ENCODE measurements at places on chromosomes 12 and 14.
A peak's percentile ranks its signal among the peaks of the same experiment; 100 is the strongest.

DNA sequence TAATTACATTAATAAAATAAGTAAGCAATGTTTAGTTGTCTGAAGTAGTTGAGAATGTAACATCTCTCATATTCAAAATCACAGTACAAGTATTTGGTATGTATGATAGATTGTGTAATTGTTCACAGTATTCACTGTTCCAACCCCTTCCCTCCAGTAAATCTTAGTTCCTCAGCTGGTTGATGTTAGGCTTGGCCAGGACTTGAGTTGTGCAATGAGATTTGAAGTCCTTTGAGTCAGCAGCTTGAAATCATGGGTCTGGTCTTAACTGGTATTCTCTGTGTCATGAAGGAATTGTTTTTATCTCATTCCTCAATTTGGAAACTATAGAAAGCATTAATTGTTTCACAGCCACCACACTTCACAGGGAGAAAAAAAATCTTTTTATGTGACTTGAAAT is 477.1 kb downstream of the FSCB start:
- no peak for DNase-seq

GRCh38 chr14:69398818-69399210 is 322 bp downstream of the SLC39A9 start:
- no peak for DNase-seq

- DNase-seq: peak; percentile 51
Measured at GRCh38 chr14:54599966-54600716, 33.2 kb downstream of the SAMD4A start.

GRCh38 chr12:57001448-57001906 is 4.9 kb downstream of the ZBTB39 start:
- peak; percentile 78 for DNase-seq

GRCh38 chr12:12180136-12180535 is 86.7 kb downstream of the LRP6 start:
- DNase-seq: no peak

DNA sequence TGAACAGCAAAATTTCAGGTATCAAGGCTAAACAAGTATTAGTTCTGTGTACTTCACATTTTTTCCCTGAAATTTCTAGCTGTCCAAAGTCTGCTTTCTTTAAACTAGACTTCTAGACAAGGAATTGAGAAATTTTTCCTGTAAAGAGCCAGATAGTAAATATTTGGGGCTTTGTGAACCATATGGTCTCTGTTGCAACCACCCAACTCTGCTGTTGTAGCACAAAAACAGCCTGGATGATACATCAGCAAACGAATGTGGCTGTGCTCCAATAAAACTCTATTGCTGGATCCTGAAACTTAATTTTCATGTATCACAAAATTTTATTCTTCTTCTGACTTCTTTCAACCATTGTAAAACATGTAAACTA is 96.0 kb upstream of the SLC38A4 start:
- DNase-seq: peak; percentile 15

- DNase-seq: peak; percentile 99
Measured at GRCh38 chr14:51398898-51399297, 158.9 kb downstream of the TMX1 start.

DNA sequence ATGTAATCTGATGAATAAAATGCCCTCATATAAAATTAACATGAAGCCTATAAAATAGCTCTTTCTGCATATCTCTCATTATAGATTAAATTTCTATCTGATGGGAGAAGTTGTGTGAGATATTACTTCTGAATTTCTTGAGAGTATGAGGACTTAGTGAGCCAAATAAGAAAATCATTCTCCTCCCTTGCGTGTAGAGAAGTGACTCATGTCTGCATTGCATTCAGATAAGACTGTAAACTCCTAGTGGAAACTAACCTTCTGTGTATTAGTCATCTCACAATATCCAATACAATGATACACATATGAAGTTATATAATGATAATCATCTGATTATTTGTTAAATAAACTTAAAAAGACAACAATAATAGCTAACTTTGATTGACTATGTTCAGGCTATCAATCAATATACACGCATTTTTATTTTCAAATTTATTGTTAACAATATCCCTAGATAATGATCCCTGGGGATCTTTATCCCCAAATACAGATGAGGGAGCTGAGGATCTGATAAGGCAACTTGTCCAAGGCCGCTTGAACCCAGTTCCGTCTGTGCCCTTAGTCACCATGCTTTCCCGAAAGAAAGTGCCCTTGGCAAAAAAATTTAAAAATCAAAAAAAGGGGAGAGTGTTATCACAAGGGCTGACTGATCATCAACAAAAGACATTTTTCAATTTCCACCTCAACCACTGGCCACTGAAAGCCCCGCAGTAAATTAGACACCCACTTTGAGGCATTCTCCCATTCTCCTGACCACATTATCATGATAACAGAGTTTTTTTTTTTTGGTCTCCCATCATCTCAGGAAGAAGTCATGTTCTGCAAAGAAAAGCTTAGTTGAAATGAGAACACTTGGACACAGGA is 189.2 kb upstream of the RASSF8 start:
- peak; percentile 93 for DNase-seq

- DNase-seq: no peak
Measured at GRCh38 chr12:131844656-131845055, 16.5 kb downstream of the MMP17 start.

DNA sequence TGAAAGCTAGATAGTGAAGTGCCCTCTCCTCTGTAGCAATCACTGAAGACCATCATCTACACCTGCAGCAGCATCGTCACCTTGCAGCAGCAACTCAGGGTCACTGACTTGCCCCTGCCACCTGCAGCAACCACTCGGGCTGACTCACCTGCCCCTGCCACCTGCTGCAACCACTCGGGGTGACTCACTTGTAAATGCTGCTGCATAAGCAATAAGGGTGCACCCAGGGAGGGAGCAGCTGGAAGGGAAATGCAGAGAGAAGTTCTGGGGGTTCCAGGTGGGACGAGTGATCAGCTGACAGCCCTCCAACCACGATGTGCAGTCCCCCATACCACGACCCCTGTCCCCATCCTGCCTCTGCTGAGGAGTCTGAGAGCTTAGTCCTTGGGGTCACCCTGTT is 357.1 kb upstream of the SFSWAP start:
- no peak for DNase-seq

- DNase-seq: no peak
Measured at GRCh38 chr14:64447876-64448670, 17.2 kb upstream of the AKAP5 start.

DNA sequence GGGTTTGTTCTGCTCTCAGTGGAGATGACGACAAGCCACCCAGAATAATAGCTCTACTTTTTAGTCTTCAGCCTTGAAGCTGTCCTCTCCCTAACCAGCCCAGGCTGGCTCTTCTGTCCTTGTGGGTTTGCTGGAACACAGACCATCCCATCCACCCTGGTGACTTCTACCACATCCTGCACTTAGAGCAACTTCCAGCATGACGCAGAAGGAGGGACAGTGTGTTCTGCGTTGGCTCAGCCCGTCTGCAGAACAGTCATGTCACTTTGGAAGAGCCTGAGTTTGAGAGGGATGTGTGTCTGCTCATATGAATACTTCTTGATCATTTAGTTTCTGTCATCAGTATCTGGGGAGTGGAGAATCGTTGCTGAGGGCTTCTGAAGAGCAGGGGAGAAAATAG is 198.0 kb downstream of the CACNA1C start:
- DNase-seq: peak; percentile 47

GRCh38 chr12:98999559-98999958 is 354.5 kb downstream of the APAF1 start:
- DNase-seq: no peak

- peak; percentile 53 for DNase-seq
Measured at GRCh38 chr12:88339966-88340365, 197.9 kb downstream of the TMTC3 start.

DNA sequence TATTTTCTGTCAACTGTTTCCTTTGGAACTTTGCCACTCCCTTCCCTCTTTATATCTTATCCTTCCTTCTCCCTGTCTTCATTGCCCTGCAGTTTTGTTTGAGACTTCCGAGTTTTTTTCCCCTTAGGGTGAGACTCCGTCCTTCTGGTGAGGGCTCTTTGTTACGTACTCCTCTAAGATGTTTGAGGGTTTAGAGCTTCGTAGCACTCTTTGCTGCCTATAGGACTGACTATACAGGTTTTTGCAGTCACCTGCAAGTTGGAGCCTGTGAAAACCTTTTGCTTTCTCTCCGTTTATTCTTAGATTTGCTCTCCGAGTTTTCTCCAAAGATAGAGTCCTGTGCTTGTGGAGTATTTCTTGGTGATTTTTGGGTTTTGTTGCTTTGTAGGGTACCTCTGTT is 41.7 kb upstream of the MYRFL start:
- DNase-seq: no peak

GRCh38 chr12:95445884-95446505 is 28.0 kb upstream of the METAP2 start:
- no peak for DNase-seq

DNA sequence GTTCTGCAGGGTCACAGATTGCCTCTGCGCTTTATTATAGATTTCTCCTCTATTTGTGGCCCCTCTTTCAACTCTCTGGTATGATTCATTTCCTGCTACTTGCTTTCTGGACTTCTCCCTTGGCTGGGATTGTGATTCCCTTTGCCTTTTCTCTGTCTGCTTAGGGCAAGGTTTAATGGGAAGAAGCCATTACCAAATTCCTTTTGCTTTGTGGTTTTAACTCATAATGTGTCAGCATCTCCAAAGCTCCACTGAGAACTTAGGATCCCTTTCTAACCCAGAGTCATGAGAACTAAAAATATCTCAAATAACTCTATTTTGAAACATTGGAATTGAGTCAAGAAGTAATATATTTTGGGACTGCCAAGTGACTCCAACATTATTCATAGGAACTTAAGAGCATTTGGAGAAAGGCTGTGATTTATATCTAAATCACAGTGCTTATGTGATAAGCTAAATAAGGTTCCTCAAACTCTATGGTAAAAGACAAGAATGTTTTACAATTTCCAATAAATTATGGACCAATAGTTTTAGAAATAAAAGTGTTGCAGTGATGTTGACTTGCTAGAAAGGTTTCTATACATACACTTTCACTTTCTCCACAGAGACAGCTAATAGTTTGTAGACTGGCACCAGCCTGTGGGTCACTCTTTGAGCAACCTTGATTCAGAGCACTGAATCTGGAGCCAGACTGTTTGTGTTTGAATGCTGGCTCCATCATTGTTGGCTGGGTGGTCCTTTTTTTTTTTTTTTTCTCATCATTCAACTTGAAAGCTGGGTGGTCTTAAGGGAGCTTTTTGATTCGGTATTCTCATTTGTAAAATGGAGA is 93.9 kb downstream of the DACT1 start:
- DNase-seq: peak; percentile 99

DNA sequence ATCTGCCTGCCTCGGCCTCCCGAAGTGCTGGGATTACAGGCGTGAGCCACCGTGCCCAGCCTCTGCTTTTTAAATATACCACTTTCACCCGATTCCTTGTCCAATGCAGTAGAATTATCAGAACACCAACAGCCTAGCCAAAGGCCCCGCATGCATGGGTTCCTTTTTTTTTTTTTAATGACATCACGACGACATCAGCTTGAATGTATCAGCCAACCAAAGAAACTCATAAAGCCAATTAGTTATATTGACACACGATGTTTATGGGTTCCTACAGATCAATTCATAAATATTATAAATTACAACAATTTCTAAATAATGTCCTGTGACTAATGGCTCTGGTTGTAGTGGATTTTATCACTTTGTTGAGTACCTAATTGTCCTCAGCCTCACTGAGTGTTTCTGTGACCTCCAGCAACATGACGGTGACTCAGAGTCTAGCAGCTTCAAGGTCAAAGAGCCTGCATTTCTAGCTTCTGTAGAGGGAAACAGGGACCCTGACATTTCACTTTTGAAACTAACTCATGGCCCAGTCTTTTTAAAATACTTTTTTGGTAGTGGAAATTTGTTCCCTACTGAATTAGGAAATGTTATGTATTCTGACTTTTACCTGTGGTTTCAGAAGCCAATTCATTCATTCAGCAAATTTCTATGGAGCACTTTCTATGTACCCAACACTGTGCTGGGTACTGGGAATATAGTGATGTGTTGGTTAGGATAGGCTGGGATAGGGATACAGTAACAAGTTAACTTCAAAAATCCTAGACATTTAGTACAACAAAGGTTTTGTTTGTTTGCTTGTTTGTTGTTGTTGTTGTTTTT is 144.1 kb downstream of the SUDS3 start:
- DNase-seq: no peak

GRCh38 chr12:4539167-4539870 is 629 bp downstream of the RAD51AP1 start:
- DNase-seq: peak; percentile 51

- DNase-seq: peak; percentile 52
Measured at GRCh38 chr14:65961004-65961403, 525.2 kb upstream of the CCDC196 start.

DNA sequence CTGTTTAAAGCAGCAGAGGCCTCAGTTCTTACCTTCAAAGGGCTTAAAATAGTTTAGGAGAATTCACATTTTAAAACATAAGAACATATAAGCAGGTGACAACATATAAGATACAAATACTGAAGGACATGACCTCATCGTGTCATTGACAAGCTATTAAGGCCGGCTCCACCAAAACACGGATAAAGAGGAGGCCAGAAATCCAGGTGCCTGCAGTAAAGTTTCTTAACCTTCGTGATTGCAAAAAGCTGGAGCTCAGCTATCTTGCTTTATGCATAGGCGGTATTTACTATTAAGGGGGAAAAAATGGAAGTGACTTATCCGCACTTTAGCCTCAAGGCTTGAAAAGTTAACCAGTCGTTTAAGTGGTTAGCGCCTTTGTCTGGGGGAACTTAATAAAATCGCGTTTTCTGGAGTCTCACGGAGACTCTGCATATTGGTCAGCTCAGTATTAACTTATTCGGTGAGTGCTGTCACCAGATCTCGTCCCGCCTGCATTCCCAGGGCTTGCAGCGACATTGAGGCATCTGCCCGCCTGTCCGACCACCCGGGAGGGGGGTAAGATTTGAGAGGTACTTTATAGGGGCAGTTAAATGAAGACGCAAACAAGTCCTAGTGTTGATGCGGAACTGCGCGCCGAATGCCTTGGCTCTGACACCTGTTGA is 1.1 kb upstream of the SP1 start:
- peak; percentile 9 for DNase-seq

DNA sequence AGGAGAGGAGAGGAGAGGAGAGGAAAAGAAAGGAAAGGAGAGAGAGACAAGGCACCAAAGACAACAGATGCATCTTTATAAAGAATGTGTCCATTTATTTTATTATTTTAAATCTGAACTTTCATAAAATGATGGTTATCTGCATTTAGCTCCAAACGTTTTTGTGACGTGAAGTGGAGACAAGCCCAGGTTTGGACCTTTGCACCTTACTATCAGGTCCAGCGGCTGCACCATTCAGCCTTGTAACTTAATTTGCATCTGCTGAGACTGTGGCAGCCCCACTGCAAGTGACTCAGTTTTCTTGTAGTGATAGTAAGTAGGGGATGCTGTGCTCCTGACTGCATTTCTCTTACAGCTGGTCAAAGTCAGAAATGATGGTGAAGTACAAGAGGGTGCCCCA is 130.7 kb downstream of the NTF3 start:
- DNase-seq: no peak

DNA sequence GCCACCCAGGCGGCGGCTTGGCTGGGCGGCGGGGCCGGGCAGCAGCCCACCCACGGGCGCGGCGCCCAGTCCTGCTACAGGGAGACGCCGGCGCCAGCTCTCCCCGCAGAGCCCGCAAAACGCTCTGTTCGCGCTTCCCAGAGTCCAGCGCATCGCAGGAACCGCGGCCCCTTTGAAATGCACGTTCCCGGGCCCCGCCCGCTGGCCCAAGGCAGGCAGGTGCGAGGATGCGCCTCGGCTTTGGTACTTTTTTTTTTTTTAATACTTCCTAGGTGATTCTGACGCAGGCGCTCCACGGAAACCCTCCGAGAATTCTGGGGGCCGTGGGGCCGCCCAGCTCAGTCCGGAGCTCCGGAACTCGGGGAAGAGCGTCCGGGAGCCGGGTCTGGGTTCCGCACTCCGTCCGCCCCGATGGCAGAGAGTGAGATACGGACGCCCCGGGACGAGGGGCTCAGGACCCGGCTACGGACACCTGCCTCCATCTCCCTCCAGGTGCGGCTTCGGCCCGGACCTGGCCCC is 483 bp downstream of the POC1B start:
- peak; percentile 45 for DNase-seq
